NCI-H774 (cell line): ENCODE measurements at places on chromosomes 2 and 18.

DNA sequence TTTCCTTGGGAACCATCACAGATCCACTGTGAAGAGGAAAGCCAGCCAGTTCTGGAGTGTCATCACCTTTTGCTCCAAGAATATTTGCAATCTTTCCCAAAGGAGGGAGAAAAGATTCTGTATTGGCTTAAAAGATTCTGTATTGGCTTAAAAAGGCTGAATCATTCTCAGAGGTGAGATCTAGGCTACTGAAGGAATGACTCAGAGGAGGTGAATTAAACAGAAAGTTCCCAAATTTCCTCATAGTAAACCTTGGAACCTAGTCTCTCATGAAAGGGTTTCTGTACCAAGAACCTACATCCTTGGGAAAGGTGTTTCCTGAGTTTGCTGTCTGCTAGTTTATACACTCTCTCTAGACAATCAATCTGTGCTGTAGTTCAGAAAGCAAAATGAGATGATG, 34.1 kb upstream of the GRB14 start:
- DNase-seq: no peak

DNA sequence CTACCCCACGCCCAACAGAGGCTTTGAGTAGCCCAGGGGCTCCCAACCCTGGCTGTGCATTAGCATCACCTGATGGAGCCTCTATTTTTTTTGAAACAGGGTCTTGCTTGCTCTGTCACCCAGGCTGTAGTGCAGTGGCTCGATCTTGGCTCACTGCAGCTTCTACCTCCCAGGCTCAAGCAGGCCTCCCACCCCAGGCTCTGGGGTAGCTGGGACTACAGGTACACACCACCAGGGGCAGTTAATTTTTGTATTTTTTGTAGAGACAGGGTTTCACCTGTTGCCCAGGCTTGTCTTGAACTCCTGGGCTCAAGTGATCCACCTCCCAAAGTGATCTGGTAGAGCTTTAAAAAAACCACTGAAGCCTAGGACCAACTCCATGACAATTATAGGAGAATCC, 394.8 kb upstream of the ATP5MC3 start:
- no peak for DNase-seq

GRCh38 chr18:61553045-61553659, 219.9 kb downstream of the CDH20 start:
- DNase-seq: no peak

GRCh38 chr2:16204886-16205620, 264.7 kb downstream of the MYCN start:
- DNase-seq: no peak

DNA sequence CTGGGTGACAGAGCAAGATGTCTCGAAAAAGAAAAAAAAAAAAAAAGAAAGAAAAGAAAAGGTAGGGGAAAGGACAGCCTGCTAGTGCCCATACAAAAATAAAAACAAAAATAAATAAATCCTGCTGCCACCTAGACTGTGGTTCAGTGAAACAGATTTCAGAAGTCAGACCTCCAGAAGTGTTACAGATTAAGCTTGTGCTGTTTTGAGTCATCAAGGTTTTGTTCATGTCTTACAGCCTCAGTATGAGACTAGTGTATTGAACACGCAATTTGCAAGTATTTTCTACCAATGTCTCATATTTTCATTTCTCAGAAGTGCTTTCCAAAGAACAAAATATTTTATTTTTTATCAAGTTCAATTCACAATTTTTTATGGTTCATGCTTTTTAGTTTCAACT, 720.4 kb upstream of the GYPC start:
- DNase-seq: no peak

DNA sequence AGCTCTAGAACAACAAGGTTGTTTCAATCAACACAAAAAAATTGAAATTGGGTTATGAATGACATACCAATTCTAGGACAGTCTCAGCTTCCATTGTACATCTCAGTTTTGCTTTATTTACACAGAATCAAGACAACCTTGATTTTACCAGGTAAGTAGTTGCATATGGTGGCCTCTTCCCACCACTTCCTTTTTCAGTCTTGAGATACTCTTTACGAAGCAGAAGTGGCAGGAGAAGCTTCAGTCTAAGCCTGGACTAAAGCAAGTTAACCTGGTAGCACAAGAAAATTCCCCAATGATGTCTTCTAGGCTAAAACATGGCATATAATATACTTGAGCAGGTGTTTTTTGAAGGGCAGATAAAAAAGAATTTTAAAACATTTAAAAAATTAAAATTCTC, 10.7 kb upstream of the FAM136A start:
- DNase-seq: no peak

- peak; percentile 49 for DNase-seq
Measured at GRCh38 chr18:45978084-45978483, 11.0 kb upstream of the EPG5 start.

- no peak for DNase-seq
Measured at GRCh38 chr18:24168496-24168895, 29.6 kb downstream of the CABYR start.

DNA sequence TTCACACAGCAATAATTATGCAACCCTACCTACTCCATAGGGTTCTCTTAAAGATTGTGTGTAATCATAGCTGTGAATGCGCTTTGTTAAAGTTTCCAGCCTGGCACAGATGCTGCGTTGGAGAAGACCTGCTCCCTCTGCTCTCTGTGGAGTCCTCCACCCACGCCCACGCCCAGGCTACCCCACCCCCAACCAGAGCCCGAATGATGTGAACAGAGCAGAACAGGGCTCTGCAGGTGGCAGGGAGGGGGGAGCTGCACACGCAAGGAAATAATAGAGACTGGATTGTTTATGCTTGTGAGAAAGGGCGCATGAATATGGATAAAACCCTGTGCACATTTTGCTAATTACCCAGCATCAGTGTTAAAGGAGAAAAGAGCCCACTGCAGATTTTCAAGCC, 447.5 kb downstream of the BCL11A start:
- no peak for DNase-seq
